Activated naive CD4-positive, alpha-beta T cell (primary cell): ENCODE measurements at places on chromosomes 7 and 10.

DNA sequence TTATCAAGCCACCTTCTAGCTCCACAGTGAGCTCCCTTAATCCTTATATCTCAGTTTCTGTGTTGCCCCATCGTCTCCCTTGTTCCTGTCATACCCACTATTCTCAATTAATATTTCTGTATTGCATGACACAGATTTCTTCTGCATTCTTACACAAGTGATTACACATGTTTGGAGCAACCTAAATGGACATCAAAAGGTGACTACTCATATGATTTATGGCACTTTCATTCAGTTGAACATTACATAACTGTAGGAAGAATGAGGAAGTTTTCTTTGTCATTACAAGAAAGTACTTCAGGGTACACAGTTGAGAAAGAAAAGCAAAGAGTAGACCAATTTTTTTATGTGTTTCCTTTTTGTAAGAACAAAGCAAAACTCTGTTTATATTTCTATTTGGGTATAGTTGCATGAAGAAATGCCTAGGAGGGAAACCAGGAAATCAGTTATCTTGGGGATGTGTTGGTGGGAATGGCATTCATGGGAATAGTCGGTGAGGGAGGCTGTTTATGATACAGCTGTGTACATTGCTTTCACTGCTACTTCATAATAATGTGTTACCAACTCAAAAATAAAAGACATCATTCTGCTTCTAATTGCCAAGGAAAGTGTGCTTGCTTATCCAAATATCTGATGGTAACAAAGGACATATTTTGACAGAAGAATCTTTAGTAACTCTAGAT lies 23.6 kb upstream of the PRSS37 start:
- no peak for DNase-seq

GRCh38 chr7:143042159-143042789 lies 9.9 kb upstream of the OR6V1 start:
- DNase-seq: no peak

GRCh38 chr7:93226310-93226709 lies at the start of gene HEPACAM2:
Gene HEPACAM2, minus strand, starts transcription at chr7:93226469.
- DNase-seq: no peak

GRCh38 chr7:141227454-141227853 lies 153.6 kb downstream of the TMEM178B start:
- DNase-seq: no peak

- no peak for DNase-seq
Observed at GRCh38 chr10:83515001-83515400, 624.3 kb upstream of the GHITM start.

- DNase-seq: no peak
Observed at GRCh38 chr10:68725016-68725415, 4.0 kb downstream of the CCAR1 start.
